NCI-H1694 (cell line): ENCODE measurements at places on chromosomes 3 and 15.

DNA sequence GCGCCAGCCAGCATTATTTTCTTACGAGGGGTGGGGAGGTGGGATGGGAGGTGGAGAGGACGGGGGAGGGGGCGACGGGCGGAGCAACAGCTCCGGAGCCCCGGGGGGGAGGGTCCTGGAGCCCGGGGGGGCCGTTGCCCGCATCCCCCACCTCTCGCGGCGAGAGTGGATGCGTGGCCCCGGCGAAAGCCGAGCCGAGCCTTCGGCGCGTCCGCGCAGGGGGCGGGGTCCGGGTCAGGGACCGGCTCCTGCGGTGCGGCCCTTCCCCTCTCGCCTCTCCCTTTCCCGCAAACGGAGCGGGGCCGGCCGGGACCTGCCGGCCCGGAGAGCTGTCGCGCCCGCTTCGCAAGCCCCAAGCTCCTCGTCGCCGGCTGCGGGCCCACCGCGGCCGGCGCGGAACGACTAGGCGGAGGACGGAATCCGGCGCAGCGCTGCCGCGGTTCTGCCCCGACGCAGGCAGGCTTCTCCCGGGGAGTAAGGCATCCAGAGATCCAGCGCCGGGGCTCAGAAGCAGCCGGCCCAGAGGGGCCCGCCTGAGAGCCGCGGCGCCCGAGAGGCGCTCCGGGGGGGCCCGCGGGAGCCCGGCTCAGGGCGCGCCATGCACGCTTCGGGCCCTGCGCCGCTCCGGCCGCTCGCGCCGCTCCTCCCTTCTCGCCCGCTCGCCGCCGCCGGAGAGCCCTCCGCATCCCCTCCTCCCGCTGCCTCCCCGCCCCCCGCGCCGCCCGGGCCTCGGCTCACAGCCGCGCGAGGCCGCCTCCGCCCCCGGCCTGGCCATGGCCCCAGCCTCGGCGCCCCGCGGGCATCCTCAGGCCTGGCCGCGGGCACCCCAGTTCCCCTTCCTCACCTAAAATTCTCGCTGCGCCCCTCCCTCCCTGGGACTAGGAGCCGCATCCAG, 459 bp upstream of the ADCY5 start:
- no peak for DNase-seq

- DNase-seq, result no peak
Observed at GRCh38 chr3:172112734-172113120, 73.3 kb downstream of the FNDC3B start.

- DNase-seq, result no peak
Observed at GRCh38 chr3:120568598-120568997, 27.5 kb upstream of the NDUFB4 start.

DNA sequence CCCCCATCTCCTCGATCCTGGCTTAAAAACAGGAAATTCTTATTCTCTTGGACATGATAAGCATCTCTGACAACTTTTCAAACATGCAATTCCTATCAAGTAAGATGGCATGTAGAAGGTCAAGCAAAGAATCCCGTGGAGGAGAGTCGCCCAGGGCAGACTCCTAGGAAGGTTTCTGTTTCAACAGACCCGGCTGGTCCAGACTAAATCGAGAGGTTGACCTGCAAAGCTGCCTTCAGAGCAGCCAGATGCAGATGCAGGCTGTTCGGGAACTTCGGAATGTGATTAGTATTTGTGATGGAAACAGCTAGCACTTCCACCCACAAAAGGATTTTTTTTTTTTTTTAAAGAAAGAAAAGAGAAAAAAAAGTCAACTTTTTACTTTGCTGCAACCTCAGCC, 216.8 kb downstream of the NR1D2 start:
- DNase-seq, result no peak

GRCh38 chr15:41490355-41490754, 3.3 kb upstream of the ITPKA start:
- no peak for DNase-seq

DNA sequence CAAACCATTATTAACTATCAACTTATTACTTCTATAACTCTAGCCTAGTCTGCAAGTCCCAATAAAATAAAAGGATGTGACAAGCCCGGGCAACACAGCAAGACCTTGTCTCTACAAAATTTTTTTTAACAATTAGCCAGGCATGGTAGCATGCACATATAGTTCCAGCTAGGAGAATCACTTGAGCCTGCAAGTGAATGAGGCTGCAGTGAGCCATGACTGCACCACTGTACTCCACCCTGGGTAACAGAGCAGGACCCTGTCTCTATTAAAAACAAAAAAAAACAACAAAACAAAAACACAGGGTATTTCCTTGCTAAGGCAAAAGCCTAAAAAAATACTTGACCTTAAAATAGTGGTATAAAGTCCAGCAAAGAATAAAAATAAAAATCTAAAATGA, 31.4 kb downstream of the ANKRD28 start:
- DNase-seq, result no peak

DNA sequence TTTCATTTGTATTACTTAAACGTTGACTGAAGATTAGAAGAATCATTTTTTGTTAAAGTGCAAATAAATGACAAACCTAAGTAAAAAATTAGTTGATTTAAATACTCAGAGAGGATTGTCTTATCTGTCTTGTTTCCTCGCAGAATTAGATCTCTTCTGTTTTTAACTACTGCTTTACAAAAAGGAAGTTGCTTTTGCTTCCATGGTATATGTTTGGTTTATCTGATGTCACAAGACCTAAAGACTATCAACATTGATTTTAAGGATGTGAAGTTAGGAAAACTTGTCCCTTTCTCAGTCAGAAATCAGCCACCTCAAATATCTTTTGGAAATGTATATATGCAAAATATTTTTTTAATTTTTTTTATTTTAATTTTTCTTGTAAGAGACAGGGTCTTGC, 28.7 kb downstream of the GPR171 start:
- DNase-seq, result no peak

DNA sequence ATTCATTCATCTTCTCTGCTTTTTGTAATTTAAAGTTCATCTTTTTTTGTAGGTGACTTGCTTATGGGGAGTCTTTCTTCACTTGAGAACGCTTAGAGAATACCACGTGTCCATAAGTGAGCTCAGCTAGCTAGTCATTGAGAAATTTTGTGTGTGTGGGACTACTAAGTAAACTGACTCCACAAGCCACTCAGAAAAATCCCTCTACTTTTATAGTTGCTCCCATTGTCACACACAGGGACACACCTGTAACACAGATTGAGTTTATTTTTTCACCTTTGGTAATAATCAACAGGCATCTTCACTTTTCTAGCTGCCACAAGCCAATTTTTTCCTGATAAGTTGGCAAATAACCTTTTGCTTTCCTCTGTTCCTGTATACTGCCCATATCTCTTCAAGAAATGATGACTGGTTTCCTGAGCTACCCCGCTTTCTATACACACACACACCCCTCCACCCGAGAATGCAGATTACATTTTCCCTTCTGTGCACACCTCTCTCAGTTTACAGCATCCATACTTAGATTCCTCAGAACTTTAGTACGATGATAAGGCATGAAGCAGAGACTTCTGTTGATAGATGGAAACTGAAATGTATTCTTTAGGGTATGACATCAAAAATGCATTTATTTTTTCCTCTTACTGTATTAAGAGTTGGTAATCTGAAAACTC, 4.6 kb downstream of the TSC22D2 start:
- DNase-seq, result no peak
